ENCODE measurements at places on chromosomes 3 and 15. TPM values are rescaled to one million over a fixed set of nuclear protein-coding genes. Genes with fewer than 3 reads are reported as not detected.

- DNase-seq: no peak
These were observed 100.8 kb downstream of the TPRG1 start for GRCh38 chr3:189272500-189273119.

- no peak for DNase-seq
These were observed 503.4 kb upstream of the MDFIC2 start for GRCh38 chr3:70815817-70816216.

- DNase-seq: no peak
These were observed 4.8 kb downstream of the ATP8B4 start for GRCh38 chr15:50113992-50114780.

DNA sequence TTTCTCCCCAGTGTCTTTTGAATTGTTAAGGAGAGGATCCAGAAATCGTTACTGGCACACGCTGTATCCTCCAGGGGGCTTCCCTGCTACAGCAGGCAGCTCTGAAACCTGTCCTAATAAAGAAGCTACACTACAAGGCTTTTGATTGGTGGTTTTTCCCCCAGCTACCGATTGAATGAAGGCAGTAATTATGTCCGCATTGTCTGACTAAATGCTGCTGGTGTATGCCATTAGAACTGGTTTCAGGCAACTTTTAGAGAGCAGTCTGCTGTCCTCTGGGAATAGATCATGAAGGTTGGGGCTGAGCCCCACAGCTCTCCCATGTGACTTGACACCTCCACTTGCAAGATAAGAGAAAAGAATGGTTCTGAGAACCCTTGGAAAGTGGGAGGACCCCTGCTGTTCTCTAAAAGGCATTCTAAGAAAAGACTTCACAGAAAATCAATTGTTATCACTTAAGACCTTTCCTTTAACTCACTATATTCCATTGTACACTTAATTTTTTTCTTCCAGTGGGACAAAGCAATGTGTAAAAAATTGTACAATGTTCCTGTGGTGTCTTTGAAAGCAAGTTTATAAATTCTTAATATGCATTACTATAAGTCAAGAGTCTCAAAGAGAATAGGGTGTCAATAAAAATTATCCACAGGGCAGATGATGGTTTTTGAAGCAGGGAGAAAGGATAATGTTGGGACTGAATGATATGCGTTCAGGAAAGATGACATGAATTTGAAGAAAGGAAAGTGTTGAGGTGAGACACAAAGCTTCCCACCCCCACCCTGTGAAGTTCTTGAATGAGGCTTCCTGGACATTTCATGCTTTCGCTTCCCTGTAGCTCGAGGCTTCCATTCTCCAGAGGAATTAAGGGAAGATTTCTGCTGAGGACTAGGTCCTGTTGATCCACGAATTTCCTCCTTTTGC is 53.0 kb upstream of the DAZL start:
- DNase-seq: no peak

DNA sequence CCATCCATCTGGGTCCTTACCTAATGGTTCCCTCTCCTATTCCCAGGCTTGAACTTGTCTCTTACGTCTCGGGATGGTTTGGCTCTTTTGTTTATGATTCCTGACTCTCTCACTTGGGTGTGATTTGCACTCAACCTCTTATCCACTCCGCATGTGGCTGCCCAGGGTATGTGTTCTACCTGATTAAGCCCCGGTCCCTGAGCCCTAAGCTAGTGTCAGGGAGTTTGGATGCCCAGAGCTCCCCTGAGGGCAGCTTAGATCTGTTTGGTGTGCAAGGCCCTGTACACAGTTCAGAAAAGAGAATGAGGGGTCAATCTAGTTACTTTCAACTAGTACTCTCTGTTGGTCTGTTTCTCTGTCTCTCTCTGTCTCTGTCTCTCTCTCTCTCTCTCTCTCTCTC is 15.9 kb upstream of the STARD5 start:
- DNase-seq: no peak

Gene PLOD2
- total RNA-seq: 65.4 TPM

- DNase-seq: no peak
These were observed 134.8 kb upstream of the MB21D2 start for GRCh38 chr3:193052354-193053045.

GRCh38 chr3:115194476-115194875 is 47.4 kb upstream of the ZBTB20 start:
- DNase-seq: no peak

- no peak for DNase-seq
These were observed 133.6 kb downstream of the TPRG1 start for GRCh38 chr3:189305412-189305811.

DNA sequence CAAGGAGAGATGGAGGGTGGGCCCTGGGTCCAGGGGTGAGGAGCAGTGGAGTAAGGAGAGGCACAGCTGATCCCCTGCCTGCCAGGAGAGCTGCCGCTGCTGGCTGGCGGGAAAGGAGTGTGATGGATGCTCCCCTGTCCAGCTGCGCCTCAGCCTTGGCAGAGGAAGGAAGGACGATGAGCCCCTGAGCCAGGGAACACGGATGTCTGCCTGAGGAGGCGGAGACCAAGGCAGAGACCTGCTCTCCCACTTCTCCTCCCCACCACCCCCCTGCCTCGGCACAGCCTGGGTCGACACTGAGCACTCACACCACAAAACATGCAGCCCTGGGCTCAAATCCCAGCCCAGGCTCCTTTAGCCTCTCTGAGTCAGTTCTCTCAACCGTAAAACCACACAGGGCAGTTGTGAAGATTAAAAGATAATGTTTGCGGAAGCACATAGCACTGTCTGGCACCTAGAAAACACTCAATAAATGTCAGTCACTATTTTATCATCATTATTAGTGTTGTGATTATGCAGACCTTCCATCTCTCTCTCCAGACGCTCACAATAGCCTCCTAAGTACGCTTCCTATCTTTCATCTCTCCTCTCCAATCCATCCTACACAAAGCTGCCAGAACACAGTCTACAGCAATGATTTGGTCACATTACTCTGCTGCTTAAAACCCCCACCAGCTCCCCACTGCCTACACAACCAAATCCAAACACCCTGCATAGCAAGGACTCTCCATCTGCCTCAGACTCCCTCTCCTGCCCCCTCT is 52.2 kb downstream of the SEMA5B start:
- no peak for DNase-seq
